Cerebellar cortex (tissue), 1 donor: ENCODE measurements at places on chromosomes 1 and 21.

- DNase-seq: no peak
Measured at GRCh38 chr1:194028002-194028401, 841.6 kb upstream of the B3GALT2 start.

DNA sequence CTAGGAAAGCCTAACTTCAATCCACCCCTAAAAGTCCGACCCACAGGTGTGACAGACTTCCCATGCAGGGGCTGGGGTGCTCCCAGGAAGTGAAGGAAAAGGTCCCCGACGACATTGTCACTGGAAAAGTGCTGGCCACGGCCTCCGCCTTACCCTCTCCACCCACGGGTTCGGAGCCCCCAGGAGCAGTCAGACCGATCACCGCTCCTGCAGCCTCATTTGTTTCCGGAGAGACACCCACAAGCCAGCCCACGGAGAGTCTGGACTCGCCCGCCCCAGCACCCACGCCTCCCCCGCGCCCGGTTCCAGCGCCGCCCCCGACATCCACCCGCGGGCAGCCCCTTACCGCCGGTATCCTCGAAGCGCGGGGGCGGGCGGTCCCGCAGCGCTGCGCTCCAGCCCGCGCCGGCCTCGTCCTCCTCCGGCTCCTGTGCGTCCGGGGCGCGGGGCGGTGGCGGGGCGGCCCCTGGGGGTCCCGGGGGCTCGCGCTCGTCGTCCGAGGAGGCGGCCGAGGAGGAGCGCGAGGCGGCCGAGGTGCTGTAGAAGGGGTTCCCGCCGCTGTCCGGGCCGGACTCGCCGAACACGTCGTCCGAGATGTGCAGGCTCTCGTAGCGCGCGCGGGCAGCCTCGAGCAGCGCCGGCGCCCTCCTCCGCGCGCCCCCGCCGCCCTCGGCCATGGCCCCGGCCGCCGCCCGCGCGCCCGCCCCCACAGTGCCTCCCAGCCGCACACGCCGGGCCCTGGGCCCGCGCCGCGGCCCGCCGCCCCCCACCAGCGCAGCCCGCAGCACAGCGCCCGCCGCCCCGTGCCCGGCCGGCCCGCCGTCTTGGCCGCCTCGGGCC is 660 bp downstream of the PGBD5 start:
- DNase-seq: no peak

DNA sequence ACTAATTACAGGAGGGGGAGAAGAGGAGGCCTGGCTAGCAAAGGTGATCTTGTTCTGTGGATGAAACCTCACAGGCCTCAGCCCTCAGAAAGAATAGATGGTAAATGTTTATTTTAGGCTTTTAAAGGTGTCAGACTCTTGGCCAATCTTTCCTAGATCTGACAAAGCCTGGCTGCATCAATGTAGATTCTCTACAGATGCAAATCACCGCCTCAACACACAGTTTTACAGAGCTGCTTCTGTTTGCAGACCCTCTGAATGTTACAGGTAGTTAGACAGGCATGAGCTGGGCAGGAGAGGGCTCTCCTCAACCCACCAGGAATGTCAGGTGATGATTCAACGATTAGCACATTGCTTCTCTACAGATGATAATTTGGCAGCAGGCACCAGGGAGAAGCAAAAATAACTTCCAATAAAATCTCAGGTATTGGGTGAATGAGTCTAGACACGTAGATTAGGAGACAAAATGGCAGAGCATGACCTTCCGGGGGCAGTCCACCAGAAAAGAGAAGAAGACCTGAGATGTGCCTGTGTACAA is 105.4 kb upstream of the VANGL1 start:
- no peak for DNase-seq

DNA sequence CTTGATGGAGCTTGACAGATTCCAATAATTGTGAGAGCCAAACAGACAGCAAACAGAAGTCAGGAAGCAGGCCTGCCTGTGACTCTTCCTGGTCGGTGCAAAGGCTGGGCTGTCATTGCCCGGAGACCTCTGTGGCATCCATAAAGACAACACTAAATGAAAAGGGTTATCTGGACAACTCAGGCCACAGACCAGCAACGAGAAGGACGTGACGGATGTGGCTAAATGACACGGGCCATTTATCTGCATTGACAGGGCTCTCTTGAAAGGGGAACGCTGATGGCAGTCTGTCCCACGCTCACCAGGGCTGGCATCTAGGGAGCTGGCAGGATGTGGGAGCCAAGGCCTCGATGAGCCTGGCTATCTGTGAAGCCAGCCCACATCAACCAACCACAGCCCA is 35.0 kb downstream of the HMGB4 start:
- DNase-seq: no peak

GRCh38 chr1:236164273-236164672 is 21.9 kb downstream of the GPR137B start:
- no peak for DNase-seq

- peak; percentile 84 for DNase-seq
Measured at GRCh38 chr1:3777078-3777547, 4.6 kb downstream of the SMIM1 start.

GRCh38 chr1:241271427-241271826 is 85.6 kb downstream of the RGS7 start:
- DNase-seq: no peak

DNA sequence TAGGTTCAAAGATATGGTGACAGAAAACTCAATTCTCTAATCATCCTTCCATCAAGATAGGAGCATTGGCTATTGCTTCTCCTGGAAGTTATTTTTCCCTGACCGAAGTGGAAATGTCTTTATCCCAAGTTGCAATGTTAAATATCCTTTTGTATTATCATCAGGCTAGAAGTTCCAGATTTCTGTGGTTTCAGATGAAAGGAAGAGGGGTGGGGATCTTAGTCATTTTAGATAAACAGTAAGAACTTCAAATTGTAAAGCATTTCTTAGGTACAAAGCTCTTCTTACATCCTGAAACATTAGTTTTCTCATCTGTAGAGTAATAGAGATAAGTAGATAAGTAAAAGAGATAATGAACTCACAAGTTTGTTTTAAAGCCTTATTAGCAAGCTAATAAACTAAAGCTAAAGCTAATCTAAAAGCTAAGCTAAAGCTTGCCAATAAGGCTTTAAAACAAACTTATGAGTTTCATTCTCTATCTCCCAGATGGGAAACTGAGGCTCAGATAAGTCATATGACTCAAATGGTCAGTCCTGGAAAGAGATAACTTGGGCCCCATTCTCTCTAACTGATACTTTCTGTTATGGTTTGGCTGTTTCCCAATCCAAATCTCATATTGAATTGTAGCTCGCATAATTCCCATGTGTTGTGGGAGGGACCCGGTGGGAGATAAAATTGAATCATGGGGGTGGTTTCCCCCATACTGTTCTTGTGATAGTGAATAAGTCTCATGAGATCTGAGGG is 99.2 kb upstream of the KCNK2 start:
- DNase-seq: no peak
